ENCODE measurements at places on chromosomes 3 and 15. TPM values are rescaled to one million over a fixed set of nuclear protein-coding genes. Genes with fewer than 3 reads are reported as not detected.

The ITIH1 gene
- not detected for total RNA-seq

The DAZL gene
- not detected for total RNA-seq

The CLRN1 gene
- not detected for total RNA-seq

The MORC1 gene
- total RNA-seq, result not detected

The RPN1 gene
- 442 TPM for total RNA-seq

The PPP1R14D gene
- not detected for total RNA-seq

The SOX2 gene
- total RNA-seq, result 3.1 TPM

The CPN2 gene
- not detected for total RNA-seq

DNA sequence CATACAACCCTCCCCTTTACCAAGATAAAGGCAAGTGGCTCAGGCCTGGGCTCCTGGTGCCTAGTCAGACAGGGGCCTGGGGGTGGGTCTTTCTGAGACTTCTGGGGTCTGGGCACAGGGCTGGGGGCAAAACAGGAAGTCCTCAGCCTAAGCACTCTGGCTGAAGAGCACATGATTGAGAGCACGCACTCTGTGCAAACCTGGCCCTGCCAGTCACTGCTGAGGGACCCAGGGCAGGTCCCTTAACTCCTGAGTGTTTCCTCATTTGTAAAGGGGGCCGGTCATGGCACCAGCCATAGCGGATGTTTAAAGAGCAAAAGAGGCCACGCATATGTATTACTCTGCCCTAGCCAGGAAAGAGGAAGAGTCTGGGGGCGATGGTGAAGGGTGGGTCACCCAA, 16.0 kb downstream of the TKT start:
- no peak for DNase-seq

GRCh38 chr15:86877171-86877631, 797.5 kb downstream of the AGBL1 start:
- DNase-seq, result no peak

DNA sequence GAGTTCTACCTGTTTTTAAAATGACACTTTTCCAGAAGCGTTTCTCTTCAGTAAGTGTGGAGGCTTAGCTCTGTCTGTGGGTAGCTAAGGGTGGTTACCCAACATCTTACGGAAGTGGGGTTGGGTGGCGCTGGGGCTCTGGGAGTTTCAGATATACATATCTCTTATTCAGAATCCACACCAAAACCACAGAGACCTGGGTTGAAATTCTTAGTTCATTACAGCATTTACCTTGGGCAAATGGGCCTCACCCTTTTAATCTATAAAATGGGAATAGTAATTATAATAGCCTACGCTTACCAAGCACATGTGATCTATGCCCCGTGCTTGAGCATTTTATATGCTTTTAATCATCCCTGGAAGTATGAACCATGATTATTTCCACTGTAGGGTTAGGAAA, 9.4 kb downstream of the PTPRG start:
- peak; percentile 68 for DNase-seq

DNA sequence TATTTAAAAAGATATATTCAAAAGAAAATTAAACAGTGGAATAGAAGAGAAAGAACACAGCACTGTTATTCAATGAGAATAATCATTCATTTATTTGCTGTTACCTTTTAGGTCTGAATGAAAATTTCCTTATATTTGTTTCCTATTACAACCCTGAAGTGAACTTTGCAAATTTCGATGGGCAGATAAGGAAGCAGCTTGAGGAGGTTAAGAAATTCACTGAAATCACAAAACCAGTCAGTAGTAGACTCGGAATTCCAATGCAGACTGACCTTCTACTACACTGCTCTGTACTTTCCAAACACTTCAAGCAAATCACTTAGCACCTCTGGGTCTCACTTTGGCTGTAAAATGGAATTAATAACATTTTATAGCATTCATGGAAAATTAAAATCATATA, 172.0 kb upstream of the TP63 start:
- no peak for DNase-seq

GRCh38 chr3:186003610-186004009, 65.8 kb upstream of the TRA2B start:
- no peak for DNase-seq

- DNase-seq, result peak; percentile 50
Measured at GRCh38 chr15:96325541-96326327, 4.8 kb upstream of the NR2F2 start.

DNA sequence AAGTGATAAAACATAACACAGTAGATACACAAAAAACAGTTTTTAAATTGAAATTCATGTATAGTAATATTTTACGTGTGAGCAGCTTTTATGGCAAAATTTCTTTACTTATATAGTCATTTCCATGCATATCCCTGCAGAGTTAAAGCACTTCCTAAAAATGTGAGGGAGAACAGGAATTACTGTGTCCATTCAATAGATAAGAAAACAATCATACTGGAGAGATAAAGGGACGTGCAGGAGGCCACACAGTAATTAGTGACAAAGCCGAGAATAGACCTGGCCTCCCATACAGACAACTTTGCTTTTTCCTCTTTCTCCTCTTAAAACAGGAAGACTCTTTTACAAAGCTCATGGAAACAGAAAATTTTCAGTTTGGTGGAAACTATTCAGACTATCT, 247.5 kb downstream of the CDIN1 start:
- DNase-seq, result no peak

GRCh38 chr3:22263042-22263441, 512.0 kb upstream of the ZNF385D start:
- no peak for DNase-seq

- peak; percentile 88 for DNase-seq
Measured at GRCh38 chr3:161349529-161350312, 21.6 kb downstream of the SPTSSB start.

- no peak for DNase-seq
Measured at GRCh38 chr3:52886049-52886730, 11.2 kb downstream of the STIMATE start.
